NCI-H1930 (cell line): ENCODE measurements at places on chromosomes 12 and 14.

DNA sequence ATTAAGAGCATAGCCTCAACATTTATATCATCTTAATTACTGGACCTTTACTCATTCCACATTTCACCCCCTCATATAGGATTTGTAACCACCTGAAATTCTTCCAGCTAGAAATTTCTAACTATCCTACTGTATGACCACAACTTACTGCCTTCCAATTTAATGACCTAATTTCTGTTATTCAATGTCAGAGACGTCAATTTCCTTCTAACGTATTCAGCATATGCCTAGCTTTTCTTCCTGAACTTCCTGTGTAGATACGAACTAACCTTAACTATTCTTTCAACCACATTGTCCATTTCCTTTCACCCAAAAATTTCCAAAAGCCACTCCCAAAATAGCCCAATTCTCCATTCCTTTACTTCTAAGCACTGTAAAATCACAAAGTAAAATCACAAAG is 108.0 kb downstream of the EEA1 start:
- no peak for DNase-seq

- DNase-seq, result no peak
These were observed 478.9 kb downstream of the BCAT1 start for GRCh38 chr12:24470050-24470449.

DNA sequence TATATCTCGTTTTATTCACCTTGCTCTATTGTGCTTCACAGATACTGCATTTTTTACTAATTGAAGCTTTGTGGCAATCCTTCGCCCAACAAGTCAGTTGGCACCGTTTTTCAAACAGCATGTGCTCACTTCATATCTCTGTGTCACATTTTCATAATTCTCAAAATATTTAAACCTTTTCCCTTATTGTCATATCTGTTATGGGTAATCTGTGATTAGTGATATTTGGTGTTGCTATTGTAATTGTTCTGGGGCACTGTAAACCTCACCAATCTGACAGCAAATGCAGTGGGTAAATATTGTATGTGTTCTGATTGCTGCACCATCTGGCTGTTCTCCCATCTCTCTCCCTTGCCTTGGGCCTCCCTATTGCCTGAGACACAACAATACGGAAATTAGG is 191.3 kb downstream of the BTG1 start:
- DNase-seq, result peak; percentile 29

- no peak for DNase-seq
These were observed 23.2 kb upstream of the BCAT1 start for GRCh38 chr12:24972078-24972477.

- no peak for DNase-seq
These were observed 61.3 kb downstream of the TRAF3 start for GRCh38 chr14:102838501-102838900.

GRCh38 chr14:81252278-81252677 is 31.5 kb upstream of the GTF2A1 start:
- no peak for DNase-seq

GRCh38 chr14:69685716-69686115 is 74.3 kb downstream of the SUSD6 start:
- no peak for DNase-seq

GRCh38 chr12:120015313-120015712 is 26.3 kb downstream of the BICDL1 start:
- no peak for DNase-seq

GRCh38 chr12:58647495-58647894 is 272.8 kb downstream of the LRIG3 start:
- DNase-seq, result no peak

- DNase-seq, result no peak
These were observed 301.1 kb upstream of the OR4E1 start for GRCh38 chr14:21974741-21975140.

- no peak for DNase-seq
These were observed 43.5 kb downstream of the COX16 start for GRCh38 chr14:70315942-70316341.

- DNase-seq, result no peak
These were observed 58.5 kb downstream of the NUAK1 start for GRCh38 chr12:106080041-106080790.

DNA sequence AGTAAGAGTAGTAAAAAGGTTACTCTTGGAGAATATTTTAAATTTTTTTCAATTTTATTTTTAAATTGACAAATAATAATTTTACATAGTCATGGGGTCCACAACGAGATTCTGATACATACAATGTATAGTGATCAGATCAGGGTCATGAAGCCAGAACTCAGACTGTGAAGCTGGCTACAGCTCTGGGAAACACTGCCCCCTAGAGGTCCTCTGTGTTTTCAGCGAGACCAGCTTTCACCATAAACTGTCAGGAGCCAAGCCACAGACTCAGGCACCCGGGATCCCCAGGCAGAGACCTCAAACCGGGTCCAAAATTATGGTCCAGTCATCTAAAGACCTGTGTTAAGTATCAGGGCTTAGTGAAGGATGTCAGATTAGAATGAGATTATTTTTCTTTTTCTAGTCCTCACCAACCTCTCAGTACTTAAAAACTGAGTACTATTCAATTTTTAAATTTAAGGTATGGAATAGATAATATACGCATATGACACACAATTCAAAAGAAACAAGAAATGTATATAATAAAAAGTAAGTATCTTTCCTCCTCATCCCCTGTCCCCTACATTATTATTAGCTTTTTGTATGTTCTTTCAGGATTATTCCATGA is 397.1 kb downstream of the MDGA2 start:
- DNase-seq, result peak; percentile 23
